Left ventricle myocardium inferior (tissue), 1 donor: ENCODE measurements at places on chromosomes 5 and 9.

DNA sequence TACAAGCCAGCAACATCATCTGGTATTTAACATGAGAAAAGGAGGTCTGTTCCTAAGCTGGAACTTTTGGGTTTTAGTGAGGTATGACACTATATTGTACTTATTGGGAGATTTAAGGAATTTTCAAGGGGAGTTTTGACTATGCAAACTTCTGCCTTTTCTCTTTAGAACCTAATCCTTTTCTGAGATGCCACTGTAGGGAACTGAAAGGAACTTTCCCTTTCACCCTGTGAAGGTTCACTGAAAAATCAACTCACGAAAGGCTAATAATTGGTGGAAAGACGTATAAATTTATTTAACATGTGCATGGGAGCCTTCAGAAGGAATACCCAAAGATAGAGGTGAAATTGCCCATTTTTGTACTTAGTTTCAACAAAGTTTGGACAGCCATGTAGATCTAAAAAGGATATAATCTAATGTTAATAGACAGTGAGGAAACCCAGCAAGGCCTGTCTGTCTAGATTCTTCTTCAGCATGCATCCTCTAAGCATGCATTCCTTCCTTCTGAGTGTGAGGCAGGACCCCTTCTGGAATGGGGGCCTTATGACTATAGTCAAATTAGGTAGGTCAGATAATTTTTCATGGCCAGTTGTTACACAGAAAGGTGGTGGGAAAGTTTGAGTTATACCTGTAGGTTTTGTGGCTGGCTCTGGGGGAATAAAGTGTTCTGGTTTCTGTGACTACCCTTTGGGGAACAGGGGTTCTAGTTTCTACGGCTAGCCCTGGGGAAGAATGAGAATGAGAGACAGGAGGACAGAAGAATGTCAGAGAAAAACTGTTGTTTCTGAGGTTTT is 200.3 kb downstream of the C9orf152 start:
- H3K27ac ChIP-seq, result no peak overlapping the region
- no peaks in the 10 kb centered on the region for H3K4me1 ChIP-seq
- no peak for DNase-seq
- H3K27me3 ChIP-seq, result no peaks in the 10 kb centered on the region
- H3K4me3 ChIP-seq, result no peak overlapping the region

GRCh38 chr9:81112627-81113452 is 576.5 kb downstream of the TLE1 start:
- no peaks in the 10 kb centered on the region for H3K36me3 ChIP-seq
- H3K4me3 ChIP-seq, result no peak overlapping the region
- H3K27me3 ChIP-seq, result peaks cover 8% of the 10 kb centered on the region

DNA sequence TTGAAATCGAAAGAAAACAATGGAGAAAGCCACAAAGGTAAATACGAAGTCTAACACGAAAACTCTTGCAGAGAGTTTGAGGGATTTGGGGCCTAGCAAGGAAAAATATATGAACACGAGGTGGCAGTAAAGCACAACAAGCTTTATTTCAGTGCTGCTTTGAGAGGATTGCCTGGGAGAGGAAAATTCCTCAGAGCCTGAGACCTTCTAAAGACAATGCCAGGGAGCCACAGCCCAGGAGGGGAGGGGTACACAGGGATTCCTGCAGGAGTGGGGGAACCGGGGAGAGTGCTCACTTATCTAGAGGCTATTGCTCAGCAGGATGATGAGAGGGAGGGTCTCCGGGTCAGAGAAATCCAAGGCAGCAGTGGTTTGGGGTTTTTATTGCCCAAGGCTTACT is 134.9 kb upstream of the ADCY2 start:
- no peak for DNase-seq
- H3K36me3 ChIP-seq, result no peaks in the 10 kb centered on the region
- no peak overlapping the region for H3K27ac ChIP-seq
- H3K4me3 ChIP-seq, result no peak overlapping the region
- no peaks in the 10 kb centered on the region for H3K27me3 ChIP-seq

DNA sequence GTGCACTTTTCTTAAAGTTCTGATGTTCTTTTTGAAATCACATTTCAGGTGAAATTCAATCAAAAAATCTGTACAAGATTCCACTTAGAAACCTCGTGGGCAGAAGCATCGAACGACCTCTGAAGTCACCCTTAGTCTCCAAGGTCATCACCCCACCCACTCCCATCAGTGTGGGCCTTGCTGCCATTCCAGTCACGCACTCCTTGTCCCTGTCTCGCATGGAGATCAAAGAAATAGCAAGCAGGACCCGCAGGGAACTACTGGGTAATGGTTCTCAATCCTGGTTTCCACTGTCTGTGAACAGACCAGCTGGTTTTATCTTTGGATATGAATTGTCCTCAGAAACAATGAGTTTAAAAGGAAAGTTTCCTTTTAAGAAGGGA is 8.1 kb upstream of the SLC2A8 start:
- H3K27ac ChIP-seq, result no peak overlapping the region
- no peak overlapping the region for H3K4me3 ChIP-seq
- peaks cover 3% of the 10 kb centered on the region for H3K4me1 ChIP-seq

- DNase-seq, result no peak
- no peak overlapping the region for H3K4me3 ChIP-seq
- H3K27me3 ChIP-seq, result no peaks in the 10 kb centered on the region
- peaks cover 36% of the 10 kb centered on the region for H3K4me1 ChIP-seq
Observed at GRCh38 chr9:110033869-110034268, 174.1 kb downstream of the C9orf152 start.
